ENCODE measurements at places on chromosomes 11 and 22.

DNA sequence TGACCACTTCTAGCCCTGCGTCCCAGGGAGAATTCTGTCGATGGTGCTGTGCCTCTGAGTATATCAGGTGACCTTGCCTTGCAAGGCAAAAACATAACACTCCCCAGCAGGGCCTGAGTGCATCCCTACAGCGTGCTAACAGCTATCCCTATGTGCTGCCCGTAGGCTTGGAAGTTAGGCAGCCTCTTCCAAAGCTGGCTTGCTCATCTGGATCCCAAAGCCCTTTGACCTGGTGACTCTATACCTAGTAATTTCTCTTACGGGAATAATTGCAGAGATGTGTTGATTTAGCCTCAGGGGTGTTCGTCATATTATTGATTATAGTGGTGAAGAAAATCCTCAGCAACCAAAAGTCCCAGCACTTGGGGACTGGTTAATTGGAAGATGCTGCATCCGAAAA, 32.6 kb upstream of the CRYBB3 start:
- no peak for DNase-seq

- no peak for DNase-seq
Measured at GRCh38 chr11:79375818-79376550, 64.8 kb downstream of the TENM4 start.

GRCh38 chr11:116457336-116458007, 315.3 kb downstream of the BUD13 start:
- no peak for DNase-seq

GRCh38 chr22:20295262-20296064, 24.4 kb downstream of the DGCR6L start:
- no peak for DNase-seq

DNA sequence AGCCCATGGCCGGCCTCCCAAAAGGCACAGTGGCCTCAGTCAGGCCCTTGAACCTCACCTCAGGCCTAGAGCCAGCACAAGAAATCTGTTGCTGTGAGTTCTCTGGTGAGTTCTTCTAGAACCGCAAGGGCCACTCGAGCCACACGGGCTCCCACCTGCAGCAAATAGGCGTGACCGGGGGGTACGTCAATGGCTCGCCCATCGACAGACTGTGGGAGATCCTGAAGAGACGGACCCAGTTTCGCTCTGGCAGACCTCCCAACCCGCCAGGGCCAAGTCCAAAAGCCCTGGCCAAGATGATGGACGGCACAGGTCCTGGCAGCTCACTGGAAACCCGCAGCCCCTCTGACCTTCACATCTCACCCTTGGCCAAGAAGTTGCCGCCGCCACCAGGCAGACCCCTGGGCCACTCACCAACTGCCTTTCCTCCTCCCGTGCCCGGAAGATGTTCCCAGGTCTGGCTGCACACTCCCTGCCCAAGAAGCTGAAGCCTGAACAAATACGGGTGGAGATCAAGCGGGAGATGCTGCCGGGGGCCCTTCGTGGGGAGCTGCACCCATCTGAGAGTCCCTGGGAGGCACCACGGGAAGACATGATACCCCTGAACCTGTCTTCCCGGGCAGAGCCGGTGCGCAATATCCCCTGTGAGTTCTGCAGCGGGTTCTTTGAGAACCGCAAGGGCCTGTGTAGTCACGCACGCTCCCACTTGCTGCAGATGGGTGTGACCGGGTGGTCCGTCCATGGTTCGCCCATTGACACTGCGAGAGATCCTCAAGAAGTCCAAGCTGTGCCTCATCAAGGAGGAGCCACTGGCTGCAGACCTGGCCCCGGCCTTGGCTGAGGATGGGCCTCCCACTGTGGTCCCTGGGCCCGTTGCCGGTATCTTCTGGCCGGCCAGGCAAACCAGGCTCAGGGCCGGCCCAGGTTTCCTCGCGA, 544.2 kb upstream of the CCDC179 start:
- DNase-seq = no peak

- DNase-seq = no peak
Measured at GRCh38 chr11:130118165-130118564, 41.4 kb upstream of the ST14 start.

DNA sequence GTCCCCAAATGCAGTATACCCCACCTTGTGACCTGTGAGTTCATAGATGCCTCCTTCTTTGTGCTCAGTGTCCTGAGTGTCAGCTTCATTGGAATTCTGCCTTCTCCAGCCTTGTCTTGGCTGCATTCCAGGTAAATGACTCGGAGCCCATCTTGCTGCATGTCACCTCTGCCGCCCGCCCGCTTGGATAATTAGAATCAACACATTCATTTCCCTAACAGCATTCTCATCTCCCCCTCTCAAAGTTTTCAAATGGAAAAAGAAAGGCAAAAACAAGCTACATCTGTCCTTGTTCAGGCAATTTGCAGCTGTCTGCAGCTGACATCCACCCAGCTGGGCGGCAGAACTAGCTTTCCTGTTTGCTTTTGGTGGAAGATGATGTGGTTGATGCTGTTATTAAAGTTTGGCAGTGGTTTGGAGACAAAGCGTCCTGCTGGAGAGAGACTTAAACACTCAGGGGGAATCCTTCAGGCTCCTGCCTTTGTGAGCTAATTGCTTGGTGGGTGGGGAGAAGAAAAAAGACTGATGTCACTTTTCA, 198.8 kb upstream of the SEZ6L start:
- no peak for DNase-seq

DNA sequence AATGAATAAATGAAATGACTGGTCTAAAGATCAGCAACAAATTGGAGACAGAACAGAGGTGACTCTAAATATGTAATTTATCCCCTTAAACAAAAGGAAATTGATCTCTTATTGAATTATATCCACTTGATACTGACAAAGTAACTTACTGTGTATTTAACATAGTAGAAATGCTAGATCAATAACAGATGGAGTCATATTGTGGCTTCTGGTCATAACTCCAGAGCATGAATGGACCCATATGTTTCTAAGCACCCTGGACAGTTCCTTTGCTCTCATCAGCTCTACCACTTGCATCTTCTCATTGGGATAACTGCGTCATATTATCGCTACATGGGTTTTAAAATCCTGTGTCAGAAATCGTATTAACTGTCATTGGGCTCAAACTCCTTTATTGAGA, 222.3 kb downstream of the ETS1 start:
- DNase-seq = no peak

DNA sequence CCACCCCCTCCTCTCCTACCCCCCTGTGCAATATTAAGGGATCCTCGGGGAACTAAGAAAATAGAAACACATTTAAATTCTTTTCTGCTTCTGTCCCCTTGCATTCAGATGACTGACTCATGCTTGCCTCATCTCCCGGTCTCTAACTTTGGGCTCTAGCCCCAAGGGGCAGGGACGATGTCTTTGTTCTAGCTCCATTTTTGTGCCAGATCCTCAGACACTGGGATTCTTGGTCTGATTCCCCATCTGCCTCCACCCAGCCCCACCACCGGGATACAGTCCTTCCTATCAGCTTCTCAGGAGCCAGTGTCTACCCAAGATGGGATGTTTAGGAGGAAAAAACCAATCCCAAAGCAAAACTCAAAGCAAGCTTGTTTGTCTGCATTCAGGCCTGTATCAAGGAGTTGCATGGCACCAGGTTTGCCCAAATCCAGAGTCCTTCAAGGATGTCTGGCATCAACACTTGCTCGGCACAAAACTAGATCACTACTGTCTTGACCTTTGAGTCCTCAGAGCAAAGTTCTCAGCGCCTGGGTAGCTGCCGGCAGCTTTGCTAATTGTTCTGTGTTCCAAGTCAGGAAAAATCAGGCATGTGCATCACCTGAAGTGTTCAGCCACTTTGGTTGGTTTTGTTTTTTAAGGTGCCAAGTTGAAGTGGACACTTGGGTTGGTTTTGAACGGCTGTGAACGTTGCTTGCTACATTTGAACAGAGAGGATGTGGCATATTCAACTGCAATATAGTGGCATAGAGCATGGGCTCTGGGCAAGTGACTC, 212.8 kb downstream of the DSCAML1 start:
- DNase-seq = no peak

DNA sequence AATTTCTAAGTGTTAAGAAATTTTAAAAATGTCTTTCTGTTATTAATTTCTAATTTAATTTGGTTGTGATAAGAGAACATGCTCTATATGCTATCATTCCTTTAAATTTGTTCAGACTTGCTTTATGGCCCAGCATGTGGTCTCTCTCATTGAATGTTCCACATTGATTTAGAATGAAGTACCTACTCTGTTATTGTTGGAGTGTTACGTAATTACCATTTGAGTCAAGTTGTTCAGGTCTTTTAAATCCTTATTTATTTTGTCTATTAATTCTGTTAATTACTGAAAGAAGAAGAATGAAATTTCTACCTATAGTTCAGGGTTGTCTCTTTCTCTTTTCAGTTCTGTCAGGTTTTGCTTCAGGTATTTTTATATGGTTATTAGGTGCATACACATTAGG, 57.0 kb downstream of the PRMT3 start:
- DNase-seq = no peak

- DNase-seq = no peak
Measured at GRCh38 chr22:48257685-48258055, 1495.2 kb downstream of the TBC1D22A start.

DNA sequence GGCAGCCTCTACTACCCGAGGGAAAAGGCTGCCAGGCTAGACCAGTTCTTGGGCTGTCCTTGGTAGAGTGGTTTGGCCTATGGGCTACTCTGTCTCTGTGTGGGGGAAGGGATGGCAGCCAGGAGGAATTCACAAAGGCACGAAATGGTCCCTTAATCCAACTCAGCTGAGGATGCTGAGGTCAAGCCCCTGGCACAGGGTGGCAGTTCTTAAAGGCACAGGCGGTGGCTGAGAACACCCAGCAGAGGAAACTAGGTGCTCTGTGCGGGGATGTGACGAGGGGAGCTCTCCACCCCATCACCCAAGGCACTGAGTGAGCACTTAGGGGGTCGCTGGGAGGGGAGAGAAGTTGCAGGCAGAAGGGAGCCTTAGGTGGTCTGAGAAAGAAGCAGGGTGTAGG, at the start of gene MFRP:
Gene MFRP (minus strand): TSS at position 101 of the 400 bp plus-strand sequence. CDS start 192 bp downstream, outside the sequence.
- no peak for DNase-seq

- no peak for DNase-seq
Measured at GRCh38 chr22:46142548-46143490, 7.5 kb upstream of the PPARA start.

GRCh38 chr11:32555091-32555490, 28.5 kb upstream of the EIF3M start:
- no peak for DNase-seq

DNA sequence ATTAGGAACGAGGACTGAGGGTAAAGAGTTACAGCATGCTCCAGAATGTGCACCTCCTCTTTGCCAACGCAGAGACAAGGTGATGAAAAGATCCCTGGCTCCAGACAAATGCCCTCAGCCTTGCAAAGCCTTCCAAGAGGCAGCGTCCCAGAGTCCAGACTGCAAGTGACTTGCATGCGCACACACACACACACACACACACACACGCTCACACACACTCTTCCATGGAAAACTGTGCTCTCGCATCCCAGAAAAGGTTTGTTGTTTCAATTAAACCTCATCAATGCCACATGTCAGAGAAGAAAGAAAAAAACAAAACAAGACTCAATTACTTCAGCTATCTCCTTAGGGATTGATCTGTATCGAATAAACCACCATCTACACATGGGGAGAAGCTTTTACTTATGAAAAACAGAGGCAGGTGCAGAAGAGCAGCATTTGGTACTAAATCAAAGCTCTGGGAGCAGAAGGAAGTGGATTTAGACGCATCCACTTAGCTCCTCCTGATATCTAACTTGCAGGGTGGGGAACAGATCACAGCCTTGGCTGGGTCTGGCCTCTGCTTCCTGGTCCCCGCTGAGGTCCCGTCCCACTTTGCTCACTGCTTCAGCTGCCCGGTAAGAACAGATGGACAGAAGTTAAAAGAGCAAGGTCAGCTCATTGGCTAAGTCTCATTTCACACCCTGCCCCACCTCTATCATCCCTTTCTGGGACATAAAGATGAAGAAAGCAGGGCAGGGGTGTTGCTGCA, 249.8 kb upstream of the BLID start:
- no peak for DNase-seq

DNA sequence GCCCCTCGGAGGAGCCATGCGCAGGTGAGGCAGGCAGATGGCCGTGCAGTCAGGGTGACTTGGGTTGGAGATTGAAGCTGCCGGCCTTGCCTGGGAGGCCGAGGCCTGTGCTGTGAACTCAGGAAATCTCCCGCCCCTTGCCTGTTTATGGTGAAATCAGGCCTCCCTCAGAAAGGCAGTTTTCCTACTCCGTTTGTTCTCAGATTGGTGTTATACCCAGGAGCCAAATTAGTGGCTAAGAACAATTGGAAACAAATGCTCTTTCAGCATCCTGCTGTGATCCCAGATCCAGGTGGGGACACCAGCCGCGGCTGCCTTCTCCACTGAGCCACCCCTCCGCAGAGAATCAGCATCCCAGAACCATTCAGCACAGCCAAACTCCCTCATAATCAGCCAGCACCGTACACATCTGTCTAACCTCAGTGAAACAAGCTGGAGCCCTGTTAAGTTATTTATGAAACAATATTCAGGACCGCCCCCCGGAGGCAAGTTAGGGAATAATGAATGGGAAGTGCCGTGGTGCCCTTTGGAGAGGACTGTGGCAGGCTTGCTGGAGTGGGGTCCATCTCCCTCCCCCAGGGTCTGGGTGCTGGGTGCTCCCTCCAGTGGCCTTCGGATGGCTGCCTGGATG, 60.0 kb downstream of the PKNOX2 start:
- no peak for DNase-seq

- no peak for DNase-seq
Measured at GRCh38 chr11:15493066-15493465, 378.3 kb downstream of the INSC start.

DNA sequence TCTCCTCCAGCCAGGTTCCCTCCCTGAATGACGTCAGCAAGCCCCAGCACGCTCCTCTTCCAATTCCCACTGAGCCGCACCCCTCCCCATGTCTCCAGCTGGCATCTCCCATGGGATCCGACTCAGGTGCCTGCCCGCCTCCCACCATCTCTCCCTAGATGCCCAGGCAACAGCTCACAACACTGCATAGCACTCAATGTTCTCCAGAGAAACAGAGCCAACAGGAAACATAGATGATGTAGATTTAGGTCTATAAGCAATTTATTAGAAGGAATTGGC, 532.3 kb downstream of the BRD1 start:
- no peak for DNase-seq

DNA sequence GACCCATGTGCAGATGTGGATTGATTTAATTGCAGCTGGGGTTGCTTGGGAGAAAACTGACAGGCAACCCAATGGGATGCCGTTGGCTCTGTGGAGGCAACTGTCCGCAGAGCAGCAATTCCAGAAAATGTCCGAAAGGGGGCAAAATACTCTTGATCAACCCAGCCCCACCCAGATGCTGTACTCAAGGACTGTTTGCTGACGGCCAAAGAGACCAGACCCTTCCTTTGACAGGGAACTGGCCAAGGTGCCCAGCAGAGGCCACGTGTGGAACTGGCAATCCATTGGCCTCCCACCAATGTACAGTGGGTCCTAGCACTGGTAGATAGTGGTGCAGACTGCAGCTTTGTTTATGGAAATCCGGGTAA, 29.7 kb upstream of the KCNA4 start:
- DNase-seq = no peak

DNA sequence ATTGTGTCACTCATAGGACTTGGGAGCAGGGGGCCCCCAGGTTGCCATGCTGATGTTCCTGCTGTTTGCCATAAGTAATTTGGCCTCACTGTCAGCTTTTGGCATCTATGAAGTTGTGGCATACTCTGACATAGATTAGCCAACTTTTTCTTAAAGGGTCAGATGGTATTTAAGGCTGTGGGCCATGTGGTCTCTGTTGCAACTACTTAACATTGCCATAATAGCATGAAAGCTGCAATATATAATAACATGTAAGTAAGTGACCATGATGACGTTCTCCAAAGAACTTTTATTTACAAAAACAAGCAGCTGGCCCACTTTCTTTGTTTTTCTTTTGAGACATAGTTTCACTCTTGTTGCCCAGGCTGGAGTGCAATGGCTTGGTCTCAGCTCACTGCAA, 2.2 kb upstream of the TMEM216 start:
- DNase-seq = no peak

Measured in cortex of kidney (tissue), 1 donor.